ENCODE measurements at places on chromosomes 7 and 10. TPM values are rescaled to one million over a fixed set of nuclear protein-coding genes. Genes with fewer than 3 reads are reported as not detected.

The LIPM gene
- 34.9 TPM for total RNA-seq

The CPEB3 gene
- total RNA-seq, result 19.2 TPM

The CHAT gene
- not detected for total RNA-seq

- H3K27ac ChIP-seq, result no peak overlapping the region
- H3K36me3 ChIP-seq, result no peaks in the 10 kb centered on the region
- no peak overlapping the region for H3K4me3 ChIP-seq
- DNase-seq, result no peak
- H3K4me1 ChIP-seq, result no peaks in the 10 kb centered on the region
Observed at GRCh38 chr10:14801723-14802122, 27.0 kb upstream of the FAM107B start.

- no peaks in the 10 kb centered on the region for H3K27me3 ChIP-seq
- H3K27ac ChIP-seq, result no peak overlapping the region
- peaks cover 6% of the 10 kb centered on the region for H3K4me1 ChIP-seq
- no peak for DNase-seq
- no peak overlapping the region for H3K4me3 ChIP-seq
- no peaks in the 10 kb centered on the region for H3K36me3 ChIP-seq
Observed at GRCh38 chr10:228366-228765, 93.1 kb downstream of the ZMYND11 start.

GRCh38 chr10:111081595-111081994, 4.8 kb downstream of the ADRA2A start:
- no peaks in the 10 kb centered on the region for H3K36me3 ChIP-seq
- H3K4me3 ChIP-seq, result no peak overlapping the region
- DNase-seq, result no peak

DNA sequence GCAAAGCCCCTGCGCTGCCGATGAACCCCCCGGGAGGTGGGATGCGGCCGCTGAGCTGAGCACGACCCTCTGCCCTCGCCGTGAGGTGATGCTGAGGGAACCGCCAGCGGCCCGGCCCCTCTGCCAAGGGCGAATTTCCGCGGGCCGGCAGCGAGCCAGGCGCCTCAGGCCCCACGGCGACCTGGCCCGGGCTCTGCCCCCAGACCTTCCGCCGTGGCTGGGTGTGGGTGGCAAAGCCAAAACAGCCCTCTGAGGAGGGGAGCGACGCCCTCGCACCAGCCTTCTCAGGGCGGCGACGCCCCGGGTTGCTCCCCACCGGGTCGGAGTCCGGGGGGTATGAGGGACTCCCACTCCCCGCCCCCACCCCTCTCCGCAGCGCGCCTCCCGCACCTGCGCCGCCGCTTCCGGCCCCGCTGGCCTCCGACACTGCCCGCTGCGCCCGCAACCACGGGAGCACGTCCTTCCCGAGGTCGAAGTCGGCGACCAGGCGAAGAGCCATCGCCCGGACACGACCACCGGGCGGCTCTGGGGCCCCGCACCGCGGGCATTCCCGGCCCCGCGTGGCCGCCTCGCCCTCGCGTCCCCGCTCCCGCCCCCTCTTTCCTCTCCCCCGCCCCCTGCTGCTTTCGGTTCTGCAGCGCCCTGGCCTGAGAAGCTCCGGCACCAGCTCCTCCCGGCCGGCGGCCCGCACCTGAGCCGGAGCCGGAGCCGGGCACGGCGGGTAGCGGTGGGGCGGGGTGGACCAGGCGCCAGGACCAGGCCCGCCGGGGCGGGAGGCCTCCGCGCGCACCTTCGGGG, at the start of gene GSAP:
GSAP (minus strand) TSS at position 527 of the 798 bp plus-strand sequence; CDS start at position 499, 28 bp downstream.
- peak; percentile 80 for DNase-seq
- H3K27me3 ChIP-seq, result no peaks in the 10 kb centered on the region
- peak within 1 kb of the TSS; percentile 81 for H3K27ac ChIP-seq
- H3K36me3 ChIP-seq, result no peaks in the 10 kb centered on the region
- H3K4me1 ChIP-seq, result peaks cover 11% of the 10 kb centered on the region
- H3K4me3 ChIP-seq, result peak within 1 kb of the TSS; percentile 71

Data from suprapubic skin (tissue), 4 donors.